D721Med (cell line): ENCODE measurements at places on chromosomes 4 and X.

GRCh38 chrX:44871931-44872820 is 812 bp upstream of the KDM6A start:
- DNase-seq, result no peak

GRCh38 chrX:40543661-40544328 is 37.0 kb upstream of the ATP6AP2 start:
- DNase-seq, result no peak

GRCh38 chr4:102500696-102501446 is at the start of gene NFKB1:
NFKB1 (plus strand) TSS chr4:102501359; CDS start chr4:102525519, 24,160 bp downstream.
- no peak for DNase-seq

DNA sequence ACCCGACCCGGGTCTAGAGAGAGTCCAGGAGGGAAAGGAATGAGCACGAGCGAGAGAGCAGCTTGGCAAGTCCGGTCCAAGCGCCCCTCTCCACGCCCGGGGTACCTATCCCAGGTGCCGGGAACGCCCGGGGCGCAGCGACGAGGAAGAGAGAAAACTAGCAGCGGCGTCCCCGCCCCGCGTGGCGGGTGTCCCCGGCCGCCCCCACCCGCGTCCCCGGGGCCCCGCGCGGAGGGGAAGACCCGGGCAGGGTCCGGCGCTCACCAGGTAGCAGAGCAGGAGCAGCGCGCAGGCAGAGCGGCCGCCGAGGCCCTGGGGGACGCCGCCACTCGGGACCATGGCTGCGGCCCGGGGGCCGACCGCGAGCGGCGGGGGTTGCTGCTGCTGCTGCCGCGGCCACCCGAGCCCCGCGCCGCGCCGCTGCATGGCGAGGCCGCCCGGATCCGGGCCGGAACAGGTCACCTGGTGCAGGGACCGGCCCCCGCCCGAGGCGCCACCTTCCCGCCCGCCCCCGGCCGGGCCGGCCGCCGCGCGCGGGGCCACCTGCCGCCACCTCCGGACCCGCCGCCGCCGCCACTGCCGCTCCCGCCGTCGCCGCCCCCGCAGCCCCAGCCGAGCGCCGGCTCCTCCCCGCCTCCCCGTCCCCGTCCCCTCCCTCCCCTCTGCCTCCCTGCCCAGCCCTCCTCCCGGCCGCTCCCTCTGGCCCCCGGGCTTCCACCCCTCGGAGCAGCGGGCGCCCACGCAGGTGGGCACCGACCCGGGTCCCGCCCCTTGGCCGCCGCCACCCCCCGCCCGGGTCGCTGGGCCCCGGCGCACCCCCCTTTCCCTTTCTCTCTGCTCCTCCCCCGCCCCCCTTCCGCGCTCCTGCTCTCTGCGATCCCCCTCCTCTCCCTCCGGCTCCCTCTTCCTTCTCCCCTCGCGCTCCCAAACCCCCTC is at the start of gene SEL1L3:
TSS of gene SEL1L3 (minus strand) at position 578 of the 936 bp plus-strand sequence. CDS start at position 426, 152 bp downstream.
- DNase-seq, result peak; percentile 60

GRCh38 chr4:7328913-7329638 is 105.7 kb downstream of the PSAPL1 start:
- DNase-seq, result no peak
